ENCODE measurements at places on chromosomes 4 and X. TPM values are rescaled to one million over a fixed set of nuclear protein-coding genes. Genes with fewer than 3 reads are reported as not detected.

Gene TREX2
- 0.25 TPM for total RNA-seq

Gene MAGEA12
- total RNA-seq: not detected

Gene JADE3
- total RNA-seq: 8.6 TPM

Gene SH3D19
- total RNA-seq: 9.8 TPM

Gene ARR3
- not detected for total RNA-seq

Gene CT55
- total RNA-seq: not detected

Gene BCORL1
- 6.4 TPM for total RNA-seq

Gene HSFX1
- 3.0 TPM for total RNA-seq

Gene F11
- 0.25 TPM for total RNA-seq

Gene ARHGAP36
- under 0.01 TPM for total RNA-seq

Gene S100G
- not detected for total RNA-seq

Gene DMRTC1
- not detected for total RNA-seq

Gene CT45A2
- not detected for total RNA-seq

Gene AADAT
- 30.5 TPM for total RNA-seq
